ENCODE measurements at places on chromosomes 11 and 22. TPM values are rescaled to one million over a fixed set of nuclear protein-coding genes. Genes with fewer than 3 reads are reported as not detected.
A peak's percentile ranks its signal among the peaks of the same experiment; 100 is the strongest.

DNA sequence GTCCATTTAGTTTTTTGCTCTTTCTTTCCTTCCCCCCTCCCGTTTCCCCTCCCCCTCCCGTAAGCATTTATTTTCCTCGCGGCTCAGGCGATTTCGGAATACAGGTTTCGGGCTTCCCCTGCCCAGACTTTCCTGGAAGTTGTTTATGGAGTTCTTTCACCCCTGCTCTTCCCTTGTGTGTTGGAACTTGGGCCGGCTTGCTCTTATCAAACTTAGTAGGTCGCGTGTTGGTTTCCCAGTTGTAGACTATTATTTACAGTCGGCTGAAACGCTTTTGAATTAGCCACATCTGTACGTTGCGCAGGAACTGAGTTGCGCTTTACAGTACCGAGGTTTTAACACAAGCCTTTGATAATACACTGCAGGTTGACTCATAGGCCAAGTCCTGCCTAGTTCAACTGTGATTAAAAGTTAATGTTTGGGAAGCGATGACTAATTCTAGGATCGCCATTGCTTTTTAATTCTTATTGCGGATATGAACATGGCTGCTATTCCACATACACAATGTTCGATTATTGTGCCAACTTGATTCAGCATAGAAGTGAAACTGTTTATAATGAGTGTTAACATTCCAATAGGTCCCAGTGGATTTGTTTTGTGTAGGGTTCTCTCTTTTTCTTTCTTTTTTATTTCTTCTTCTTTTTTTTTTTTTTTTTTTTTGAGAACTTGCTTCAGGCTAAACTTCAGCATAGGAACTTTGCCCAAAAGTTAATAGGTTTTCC lies 1.7 kb downstream of the YAP1 start:
- DNase-seq = no peak

- DNase-seq = no peak
Measured at GRCh38 chr11:58006940-58007339, 16.7 kb upstream of the OR9Q1 start.

GRCh38 chr22:49838771-49839717 lies 11.4 kb upstream of the BRD1 start:
- no peak for DNase-seq

GRCh38 chr22:49666146-49666809 lies 161.4 kb downstream of the BRD1 start:
- DNase-seq = no peak

DNA sequence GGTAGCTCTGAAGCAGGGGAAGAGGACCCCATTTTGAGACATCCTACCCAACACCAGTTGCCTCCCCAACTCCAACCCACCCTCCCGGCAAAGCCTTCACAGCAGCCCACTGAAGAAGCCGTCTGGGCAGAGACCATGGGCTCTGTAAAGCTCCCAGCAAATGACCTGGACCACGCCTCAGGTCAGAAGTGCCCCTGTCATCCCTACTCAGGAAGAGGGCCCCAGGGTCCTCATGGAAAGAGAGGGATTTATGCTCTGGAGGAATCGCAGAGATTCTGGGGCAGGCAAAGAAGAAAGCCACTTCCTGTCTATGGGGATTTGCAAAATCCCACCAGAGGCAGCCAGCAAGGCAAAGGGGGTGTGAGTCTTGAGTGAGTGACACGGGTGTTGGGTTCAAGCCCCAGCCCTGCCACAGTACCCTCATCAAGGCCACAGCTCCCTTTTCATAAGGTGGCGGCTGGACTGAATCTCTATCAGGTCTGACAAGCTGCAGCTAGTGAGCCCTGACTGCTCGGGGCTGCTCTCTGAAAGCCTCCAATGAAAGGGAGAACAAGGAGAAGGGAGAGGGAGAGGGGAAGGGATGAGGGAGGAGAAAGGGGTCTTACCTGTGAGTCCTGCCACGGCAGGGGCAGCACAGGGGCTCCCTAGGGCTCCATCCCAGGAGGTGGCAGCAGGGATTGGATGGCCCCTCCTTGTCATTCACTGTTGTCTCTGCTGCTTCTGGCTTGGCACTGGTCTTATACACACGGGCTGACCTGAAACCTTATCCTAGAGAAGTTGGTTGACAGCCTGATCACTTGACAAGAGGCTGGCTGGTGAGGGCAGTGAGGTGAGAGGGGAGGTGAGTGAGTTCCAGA lies at the start of gene UCP3:
Gene UCP3, minus strand, starts transcription at position 713 of the 857 bp plus-strand sequence. CDS start 2,043 bp downstream, outside the sequence.
- no peak for DNase-seq

DNA sequence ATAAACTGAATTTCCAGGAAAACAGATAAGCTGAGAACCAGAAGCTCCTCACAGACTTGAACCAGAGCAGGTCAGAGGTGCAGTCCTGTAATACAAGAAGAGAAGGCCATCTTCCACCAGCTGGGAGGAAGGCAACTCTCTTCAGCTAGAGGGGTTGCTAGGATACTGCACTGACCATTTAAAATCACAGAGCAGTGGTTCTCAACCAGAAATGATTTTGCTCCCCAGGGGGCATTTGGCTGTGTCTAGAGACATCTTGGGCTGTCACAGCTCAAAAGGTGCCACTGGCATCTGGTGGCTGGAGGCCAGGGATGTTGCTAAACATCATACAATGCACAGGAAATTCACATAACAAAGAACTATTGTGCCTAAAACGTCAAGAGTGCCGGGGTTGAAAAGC lies 17.2 kb downstream of the OPCML start:
- DNase-seq = no peak

DNA sequence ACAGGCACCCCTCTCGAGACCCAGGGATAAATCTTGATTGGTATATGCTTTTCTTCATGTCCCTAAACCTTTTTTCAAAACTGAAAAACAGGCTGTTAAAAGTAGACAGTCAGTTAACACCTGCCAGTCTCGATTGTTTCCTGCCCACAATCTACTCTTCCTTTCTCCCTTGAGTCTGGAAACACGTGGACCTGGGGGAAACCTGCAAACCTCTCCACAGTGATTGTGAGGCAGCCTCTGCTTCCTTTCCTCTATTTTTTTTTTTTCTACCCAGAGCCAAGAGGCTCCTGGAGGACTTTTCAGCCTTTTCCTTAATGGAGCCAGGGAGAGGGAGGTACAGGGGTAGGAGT lies 69.4 kb upstream of the CLMP start:
- DNase-seq = no peak

KCTD14 gene
- 6.2 TPM for total RNA-seq

- no peak for DNase-seq
Measured at GRCh38 chr11:8356721-8357504, 93.2 kb upstream of the LMO1 start.

DNA sequence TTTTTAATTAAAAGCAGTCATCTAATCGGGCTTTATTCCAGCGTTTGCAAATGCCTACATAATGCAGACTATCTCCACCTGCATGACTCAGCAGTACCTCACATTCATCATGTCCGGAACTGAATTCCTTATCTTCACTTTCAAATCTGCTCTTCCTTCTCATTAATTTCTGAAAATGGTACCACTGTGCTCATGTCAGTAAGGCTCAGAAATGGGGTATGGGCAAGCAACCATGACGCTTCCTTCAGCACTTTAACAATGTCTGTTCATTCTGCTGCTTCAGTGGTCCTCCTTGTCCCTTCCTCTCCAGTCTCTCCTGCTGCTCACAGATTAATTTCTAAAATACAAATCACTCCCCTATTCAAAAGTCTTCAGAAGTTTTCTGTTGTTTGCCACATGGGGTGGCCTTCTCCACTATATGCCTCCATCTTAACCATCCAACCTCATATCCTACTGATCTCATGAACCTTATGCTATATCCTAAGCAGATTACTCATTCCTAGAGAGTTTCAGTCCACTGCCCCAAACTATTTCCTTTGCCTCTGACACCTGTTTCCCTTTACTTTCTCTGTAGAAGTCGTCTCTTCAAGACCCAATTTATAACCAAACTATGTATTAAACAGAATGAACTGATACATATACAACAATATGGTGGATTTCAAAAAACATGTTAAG lies 7.0 kb downstream of the GTF2H1 start:
- DNase-seq = no peak

GRCh38 chr11:34192481-34193401 lies 87.3 kb downstream of the NAT10 start:
- DNase-seq = peak; percentile 71

DBX1 gene
- total RNA-seq = not detected

DNA sequence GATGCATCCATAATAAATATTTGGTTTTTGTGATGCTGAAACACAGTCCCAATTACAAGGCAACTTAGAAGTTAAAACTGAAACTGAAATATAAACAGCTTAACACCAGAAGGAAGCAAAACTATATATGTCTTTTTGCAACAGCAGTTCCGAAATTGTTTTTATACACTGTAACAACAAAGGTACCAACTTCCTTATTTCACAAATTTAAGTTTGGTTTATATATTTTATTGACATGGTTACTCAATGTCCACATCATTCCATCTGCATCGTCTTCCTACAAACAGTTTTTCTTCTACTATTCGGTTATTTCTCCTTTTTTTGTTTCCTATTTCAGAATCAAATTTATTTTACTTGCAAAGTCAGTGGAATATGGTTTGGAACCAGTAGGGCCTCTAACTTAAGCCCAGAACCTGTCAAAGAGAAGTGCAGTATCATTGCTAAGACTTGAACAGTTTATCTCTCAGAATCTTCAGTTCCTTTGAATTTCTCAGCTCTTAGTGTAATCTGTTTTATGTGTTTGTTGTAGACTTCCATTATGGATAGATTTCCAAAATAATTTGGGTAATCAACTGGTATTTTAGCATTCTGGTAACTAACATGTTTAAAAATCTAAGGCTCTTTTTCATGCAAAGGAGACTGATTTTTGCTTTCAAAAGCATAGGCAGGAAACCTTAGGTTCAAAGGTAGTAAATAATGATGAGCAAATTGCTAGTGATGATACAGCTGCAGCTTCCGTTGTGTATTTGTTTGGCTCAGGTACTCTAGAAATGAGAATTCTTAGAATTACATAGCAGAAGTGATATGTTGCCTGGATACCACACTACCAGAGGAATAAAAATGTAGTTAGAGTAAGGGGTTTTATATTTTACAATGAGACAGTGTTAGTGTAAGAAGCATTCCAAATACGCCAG lies 8.2 kb upstream of the HSPA8 start:
- DNase-seq = no peak

- DNase-seq = no peak
Measured at GRCh38 chr22:20591660-20592310, 84.4 kb downstream of the MED15 start.

ANO5 gene
- total RNA-seq = 2.3 TPM

BMAL1 gene
- total RNA-seq = 13.3 TPM

CYB5R2 gene
- 17.2 TPM for total RNA-seq

DNA sequence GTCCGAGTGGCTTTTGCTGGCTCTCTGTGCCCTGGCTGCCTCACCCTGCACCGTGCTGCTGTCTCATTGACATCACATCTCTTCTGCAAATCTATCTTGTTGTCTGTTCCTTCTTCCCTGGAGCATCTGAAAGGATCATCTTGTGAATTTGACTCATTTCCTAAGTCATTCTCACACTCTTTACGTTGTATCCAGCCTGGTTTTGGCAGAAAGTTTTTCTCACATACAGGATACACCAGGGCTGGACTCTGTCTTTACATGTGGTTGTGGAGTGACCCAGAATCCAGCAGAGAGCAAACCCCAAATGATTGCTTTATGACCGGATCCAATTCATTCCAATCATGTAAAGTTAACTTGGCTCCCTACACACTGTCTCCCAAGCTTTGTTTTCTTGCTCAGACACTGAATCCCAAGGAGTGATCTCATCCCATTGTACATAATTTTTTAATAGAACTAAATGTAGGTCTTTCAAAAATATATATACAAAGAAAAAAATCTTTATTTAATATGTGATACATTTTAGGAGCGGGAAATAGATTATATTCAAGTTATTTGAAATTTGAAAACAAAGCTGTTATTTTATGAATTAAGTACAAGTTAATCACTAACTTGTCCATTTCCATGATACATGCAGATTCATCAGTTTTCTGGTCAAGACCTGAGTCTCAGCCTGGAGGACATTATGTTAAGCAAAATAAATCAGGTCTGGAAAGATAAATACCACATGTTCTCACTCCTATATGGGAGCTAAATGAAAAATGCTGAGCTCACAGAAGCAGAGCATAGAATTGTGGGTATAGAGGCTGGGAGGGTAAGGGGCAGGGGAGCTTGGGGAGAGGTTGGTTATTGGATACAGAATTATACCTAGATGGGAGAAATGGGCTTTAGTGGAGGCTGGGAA lies 2.9 kb upstream of the RFPL1 start:
- DNase-seq = no peak

DNA sequence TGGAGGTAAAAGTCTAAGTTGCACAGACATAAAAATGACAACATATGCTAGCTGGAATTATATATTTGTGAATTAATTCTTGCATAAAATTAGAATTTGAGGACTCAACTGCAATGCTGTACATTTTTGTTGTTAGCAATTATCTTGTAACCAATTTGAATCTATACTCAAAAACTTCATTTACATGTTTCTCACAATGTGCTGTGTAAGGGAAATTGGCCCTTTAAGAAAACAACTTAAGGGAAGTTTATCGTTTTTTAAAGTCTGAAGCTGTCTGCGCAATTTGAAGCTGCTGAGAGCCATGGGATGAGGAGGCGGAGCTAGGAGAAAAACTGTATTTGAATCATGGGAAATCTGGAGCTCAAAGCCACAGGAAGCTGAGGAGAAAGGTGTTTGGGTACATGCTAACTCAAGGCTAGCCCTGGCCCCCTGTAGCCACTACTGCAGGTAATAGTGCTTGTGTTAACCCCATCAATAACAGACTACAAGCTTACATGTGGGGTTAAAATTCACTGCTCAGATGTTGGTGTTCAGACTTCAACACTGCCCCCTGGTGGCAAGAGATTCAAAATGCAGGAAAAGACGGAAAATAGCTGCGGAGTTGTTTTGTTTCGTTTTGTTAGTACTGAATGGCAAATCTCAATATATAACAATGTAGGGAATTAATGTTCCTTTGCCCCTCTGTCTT lies 126.1 kb downstream of the BRD1 start:
- DNase-seq = no peak

SLC22A24 gene
- total RNA-seq = not detected

DNA sequence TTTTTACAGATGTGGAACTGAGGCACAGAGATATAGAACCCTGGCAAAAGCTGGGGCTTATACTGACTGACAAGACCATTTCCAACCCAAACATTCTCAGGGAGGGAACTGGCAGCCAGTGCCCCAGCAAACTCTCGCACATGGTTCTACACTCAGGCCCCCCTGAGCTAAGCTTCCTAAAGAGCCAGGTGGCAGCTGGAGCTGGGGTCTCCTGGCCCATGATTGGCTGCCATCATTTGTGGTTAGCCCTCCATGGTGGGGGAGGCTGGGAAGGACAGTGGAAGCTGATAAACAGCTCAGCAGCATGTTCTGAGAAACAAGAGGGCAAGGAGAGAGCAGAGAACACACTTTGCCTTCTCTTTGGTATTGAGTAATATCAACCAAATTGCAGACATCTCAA lies at the start of gene RAG1:
Gene RAG1, plus strand, starts transcription at position 314 of the 400 bp plus-strand sequence. CDS start 5,298 bp downstream, outside the sequence.
- no peak for DNase-seq

GRCh38 chr11:85076535-85077330 lies 550.4 kb downstream of the DLG2 start:
- DNase-seq = no peak

Data from kidney epithelial cell (primary cell).